ENCODE measurements at places on chromosomes 16 and 17. TPM values are rescaled to one million over a fixed set of nuclear protein-coding genes. Genes with fewer than 3 reads are reported as not detected.

GRCh38 chr17:67272312-67273047 is 27.5 kb upstream of the HELZ start:
- H3K4me3 ChIP-seq, result no peak overlapping the region
- no peaks in the 10 kb centered on the region for H3K36me3 ChIP-seq
- H3K4me1 ChIP-seq, result no peaks in the 10 kb centered on the region

DNA sequence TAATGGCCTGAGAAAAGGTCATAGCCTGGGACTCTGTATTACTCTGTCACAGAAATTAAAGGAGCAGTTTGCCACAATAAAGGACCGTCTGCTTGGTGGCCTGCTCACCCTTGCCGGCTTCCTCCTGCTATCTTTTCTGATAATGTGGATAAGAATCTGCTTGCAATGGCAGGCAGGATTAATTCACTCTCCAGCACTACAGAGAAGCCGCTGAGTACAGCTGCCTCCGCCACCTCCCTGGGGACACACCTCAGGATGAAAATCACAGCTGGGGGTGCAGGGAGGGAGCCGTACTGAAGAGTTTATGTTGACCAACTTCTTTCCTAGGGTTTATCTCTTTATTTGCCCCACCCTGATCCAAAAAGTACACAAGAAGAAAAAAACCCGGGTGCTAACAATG is 245.9 kb upstream of the RPL38 start:
- no peaks in the 10 kb centered on the region for H3K36me3 ChIP-seq
- H3K4me1 ChIP-seq, result peaks cover 6% of the 10 kb centered on the region
- H3K4me3 ChIP-seq, result no peak overlapping the region
- no peak overlapping the region for H3K27ac ChIP-seq

- DNase-seq, result no peak
- no peaks in the 10 kb centered on the region for H3K4me1 ChIP-seq
- no peak overlapping the region for H3K27ac ChIP-seq
- H3K4me3 ChIP-seq, result no peak overlapping the region
- no peaks in the 10 kb centered on the region for H3K27me3 ChIP-seq
- no peaks in the 10 kb centered on the region for H3K36me3 ChIP-seq
Observed at GRCh38 chr17:72244494-72244893, 123.7 kb downstream of the SOX9 start.

DNA sequence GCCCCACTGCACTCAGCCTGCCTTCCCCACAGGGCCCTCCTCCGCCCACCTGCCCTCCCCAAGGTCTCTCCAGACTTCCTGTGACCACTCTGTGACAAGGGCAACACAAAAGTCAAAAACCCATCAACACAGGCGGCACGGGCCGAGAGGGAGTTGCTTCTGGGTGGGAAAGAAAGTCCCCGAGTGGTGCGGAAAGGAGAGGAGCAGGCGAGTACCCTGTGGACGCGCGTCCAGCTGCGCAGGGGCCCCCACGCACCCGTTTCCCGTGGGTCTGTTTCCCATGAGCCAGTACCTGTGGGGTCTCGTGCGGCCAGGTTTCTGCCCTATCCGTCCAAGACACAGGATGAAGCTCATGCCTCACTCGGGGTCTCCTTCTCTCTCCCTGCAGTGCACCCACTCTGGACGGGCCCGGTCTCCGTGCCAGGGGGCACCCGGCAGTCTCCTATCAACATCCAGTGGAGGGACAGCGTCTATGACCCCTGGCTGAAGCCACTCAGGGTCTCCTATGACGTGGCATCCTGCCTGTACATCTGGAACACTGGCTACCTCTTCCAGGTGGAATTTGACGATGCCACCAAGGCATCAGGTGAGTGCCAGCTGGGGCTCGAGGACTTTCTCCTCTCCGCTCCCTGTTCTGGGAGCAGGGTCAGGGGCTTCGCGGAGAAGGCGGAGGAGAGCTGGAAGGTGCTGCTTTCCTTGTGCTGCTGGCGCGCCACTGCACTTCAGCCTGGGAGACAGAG is 12.2 kb downstream of the CD2BP2 start:
- H3K4me3 ChIP-seq, result no peak overlapping the region
- no peaks in the 10 kb centered on the region for H3K4me1 ChIP-seq
- DNase-seq, result no peak
- H3K36me3 ChIP-seq, result no peaks in the 10 kb centered on the region
- no peak overlapping the region for H3K27ac ChIP-seq

- H3K27ac ChIP-seq, result no peak overlapping the region
- no peak for DNase-seq
- H3K36me3 ChIP-seq, result no peaks in the 10 kb centered on the region
- H3K4me3 ChIP-seq, result no peak overlapping the region
Observed at GRCh38 chr16:24070851-24071250, 185.3 kb upstream of the CACNG3 start.

- H3K4me1 ChIP-seq, result no peaks in the 10 kb centered on the region
- no peak overlapping the region for H3K4me3 ChIP-seq
- DNase-seq, result no peak
- H3K27me3 ChIP-seq, result no peaks in the 10 kb centered on the region
- no peak overlapping the region for H3K27ac ChIP-seq
Observed at GRCh38 chr16:25481636-25482035, 210.1 kb upstream of the HS3ST4 start.

DNA sequence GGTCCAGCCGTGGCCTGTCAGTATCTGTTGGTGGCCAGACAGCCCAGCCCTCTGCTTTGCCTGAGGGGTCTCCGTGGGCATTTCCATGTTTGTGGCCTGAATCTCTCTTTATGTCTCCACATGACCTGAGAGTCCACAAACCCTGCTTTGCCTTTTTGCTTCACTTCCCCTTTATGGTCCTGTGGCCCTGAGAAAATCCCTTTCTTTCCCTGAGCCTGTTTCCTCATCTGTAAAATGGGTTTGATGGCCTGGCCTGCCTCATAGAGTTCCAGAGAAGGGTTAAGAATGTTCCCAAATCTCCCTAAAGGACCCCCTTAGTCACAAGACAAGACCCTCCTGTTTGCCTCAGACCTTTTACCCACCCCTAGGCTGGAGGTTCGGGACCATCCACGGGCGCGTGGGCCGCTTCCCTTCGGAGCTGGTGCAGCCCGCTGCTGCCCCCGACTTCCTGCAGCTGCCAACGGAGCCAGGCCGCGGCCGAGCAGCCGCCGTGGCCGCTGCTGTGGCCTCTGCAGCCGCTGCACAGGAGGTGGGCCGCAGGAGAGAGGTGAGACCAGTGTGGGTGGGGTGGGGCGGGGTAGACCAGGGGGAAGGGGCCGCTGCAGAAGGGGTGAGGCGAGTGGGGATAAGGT is 26.2 kb upstream of the ALKBH5 start:
- peaks cover 21% of the 10 kb centered on the region for H3K4me1 ChIP-seq
- no peak for DNase-seq
- no peaks in the 10 kb centered on the region for H3K27me3 ChIP-seq

DNA sequence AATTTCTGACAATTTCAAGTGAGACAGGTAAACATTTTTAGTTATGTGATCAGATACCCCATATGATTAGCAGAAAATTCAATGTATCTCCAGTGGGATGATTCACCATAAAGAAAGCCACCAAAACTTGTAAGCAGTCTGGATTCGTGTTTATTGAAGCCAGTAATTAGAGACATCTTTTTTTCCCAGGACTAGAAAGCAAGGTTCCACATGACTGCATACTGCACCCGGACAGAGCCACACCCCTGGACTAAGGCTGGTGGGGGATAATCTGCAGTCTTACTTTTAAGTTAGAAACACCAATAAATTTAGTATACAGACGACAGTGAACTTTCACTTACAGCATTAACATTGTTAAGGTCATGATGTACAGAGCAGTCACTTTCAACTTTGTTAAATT is 24.2 kb upstream of the CMTM4 start:
- no peak for DNase-seq
- no peaks in the 10 kb centered on the region for H3K4me1 ChIP-seq
- peaks cover 7% of the 10 kb centered on the region for H3K36me3 ChIP-seq
- no peak overlapping the region for H3K27ac ChIP-seq
- H3K27me3 ChIP-seq, result no peaks in the 10 kb centered on the region

DNA sequence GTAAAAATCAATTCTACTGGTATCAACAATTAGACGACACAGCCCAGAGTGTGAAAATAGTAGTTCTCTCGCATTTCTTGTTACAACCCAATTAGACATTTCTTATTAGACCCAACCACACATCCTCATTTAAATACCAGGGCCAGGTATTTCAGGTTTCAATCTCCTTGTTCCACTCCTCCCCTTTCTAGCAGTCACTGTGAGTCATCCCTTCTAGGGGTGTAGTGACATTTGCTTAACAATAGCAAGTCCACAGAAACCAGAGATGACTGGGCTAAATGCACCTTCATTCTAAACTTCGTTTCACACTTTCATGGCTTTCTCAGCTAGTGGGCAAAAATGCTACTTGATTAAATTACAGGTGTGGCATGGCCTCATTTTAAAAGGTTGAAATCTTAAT is 116.9 kb upstream of the CACNG3 start:
- no peak overlapping the region for H3K27ac ChIP-seq
- H3K27me3 ChIP-seq, result no peaks in the 10 kb centered on the region
- no peak overlapping the region for H3K4me3 ChIP-seq
- H3K36me3 ChIP-seq, result no peaks in the 10 kb centered on the region
- no peaks in the 10 kb centered on the region for H3K4me1 ChIP-seq

DNA sequence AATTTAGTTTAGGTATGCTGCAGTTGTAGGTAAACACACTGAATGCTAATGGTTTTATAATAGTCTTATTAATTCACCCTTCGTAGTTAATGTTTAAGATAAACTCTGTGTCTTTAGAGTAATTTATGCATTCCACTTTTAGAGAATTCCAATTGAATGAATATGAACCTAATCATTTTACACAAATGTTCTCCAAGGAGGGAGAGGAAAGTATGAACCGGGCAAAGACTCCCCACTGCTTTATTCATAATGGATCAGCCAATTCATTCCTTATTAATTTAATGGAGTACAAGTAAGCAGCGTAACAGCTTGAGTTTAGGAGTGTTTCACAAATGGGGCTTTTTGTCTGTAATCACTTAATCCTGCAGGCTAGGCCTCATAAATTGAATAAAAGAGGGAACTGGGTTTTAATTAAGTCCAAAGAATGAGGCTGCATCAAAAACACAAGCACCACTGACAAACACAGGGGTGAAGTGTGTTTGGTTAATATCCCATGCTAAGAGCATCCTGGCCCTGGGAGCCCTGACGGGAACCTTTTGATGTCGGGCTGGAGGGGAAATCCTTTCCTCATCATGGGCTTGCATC is 375.7 kb upstream of the DYNLRB2 start:
- no peaks in the 10 kb centered on the region for H3K27me3 ChIP-seq
- H3K4me1 ChIP-seq, result no peaks in the 10 kb centered on the region
- DNase-seq, result no peak
- no peak overlapping the region for H3K4me3 ChIP-seq
- no peaks in the 10 kb centered on the region for H3K36me3 ChIP-seq

DNA sequence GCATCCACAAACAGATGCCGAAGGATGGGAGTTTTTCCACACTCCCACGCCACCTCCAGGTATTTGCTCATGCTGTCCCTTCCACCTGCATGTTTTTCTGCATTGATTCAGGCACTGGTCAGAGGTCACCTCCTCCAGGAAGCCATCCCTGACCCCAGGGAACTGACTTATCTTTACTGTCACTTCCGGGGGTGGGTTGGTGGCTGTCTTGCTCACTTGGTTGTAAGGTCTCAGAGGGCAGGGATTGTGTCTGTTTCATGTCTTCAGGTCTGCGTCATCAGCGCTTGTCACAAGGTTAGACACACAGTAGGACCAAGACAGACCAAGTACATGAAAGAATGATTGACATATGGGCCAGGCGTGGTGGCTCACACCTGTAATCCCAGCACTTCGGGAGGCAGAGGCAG is 1.9 kb upstream of the IL4R start:
- peaks cover 5% of the 10 kb centered on the region for H3K4me1 ChIP-seq
- H3K27ac ChIP-seq, result no peak overlapping the region
- H3K27me3 ChIP-seq, result no peaks in the 10 kb centered on the region
- no peaks in the 10 kb centered on the region for H3K36me3 ChIP-seq

DNA sequence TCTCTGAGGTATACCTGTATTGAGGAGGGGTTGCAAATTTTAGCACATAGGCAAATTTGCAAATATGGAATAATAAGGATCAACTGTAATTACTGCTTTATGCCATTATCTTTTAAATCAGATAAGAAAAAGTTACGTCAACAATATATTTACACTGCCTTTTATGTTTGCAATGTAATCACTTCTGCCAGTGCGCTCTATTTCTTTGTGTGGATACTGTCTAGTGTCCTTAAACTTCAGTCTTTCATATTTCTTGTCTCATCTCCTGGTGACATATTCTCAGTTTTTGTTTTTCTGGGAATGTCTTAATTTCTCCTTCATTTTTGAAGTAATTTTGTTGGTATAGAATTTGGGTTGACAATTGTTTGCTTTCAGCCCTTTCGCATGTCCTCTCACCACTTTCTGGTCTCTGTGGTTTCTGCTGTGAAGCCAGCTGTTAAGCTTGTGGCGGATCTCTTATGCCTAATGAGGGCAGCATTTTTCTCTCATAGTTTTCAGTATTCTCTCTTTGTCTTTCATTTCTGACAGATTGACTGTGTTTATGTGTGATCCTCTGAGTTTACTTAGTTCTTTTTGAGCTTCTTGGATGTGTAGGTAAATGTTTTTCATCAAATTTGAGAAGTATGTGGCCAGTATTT is 37.6 kb upstream of the ABCC11 start:
- H3K4me1 ChIP-seq, result no peaks in the 10 kb centered on the region
- H3K27ac ChIP-seq, result no peak overlapping the region
- H3K4me3 ChIP-seq, result no peak overlapping the region

GRCh38 chr16:67155295-67156142 is 4.2 kb downstream of the TRADD start:
- no peak overlapping the region for H3K27ac ChIP-seq
- DNase-seq, result peak; percentile 60
- no peak overlapping the region for H3K4me3 ChIP-seq
- H3K4me1 ChIP-seq, result peaks cover 44% of the 10 kb centered on the region
- H3K36me3 ChIP-seq, result no peaks in the 10 kb centered on the region

DNA sequence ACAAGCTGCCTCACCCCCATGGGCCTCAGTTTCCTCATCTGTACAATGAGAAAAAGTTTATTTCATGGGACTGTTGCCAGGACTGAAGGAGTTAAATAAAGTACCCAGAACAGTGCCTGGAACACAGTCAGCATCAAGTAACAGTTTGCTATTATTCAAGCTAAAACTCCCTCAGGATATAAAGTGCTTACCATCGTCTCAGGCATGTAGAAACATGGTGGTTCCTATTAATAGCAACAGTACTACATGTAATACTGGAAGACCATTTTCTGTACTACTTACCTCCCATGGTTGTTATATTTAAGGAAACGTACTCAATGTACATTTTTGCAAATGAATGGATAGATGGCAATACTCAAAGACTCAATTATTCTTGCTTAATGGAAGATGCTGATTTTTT is 93.4 kb downstream of the NCOR1 start:
- no peak overlapping the region for H3K4me3 ChIP-seq
- no peak overlapping the region for H3K27ac ChIP-seq
- no peaks in the 10 kb centered on the region for H3K4me1 ChIP-seq
- peaks cover 11% of the 10 kb centered on the region for H3K36me3 ChIP-seq
- H3K27me3 ChIP-seq, result no peaks in the 10 kb centered on the region

Gene CACNG4
- not detected for total RNA-seq

Gene AANAT
- not detected for total RNA-seq

Gene CDR2L
- 14.0 TPM for total RNA-seq

Gene C17orf113
- total RNA-seq, result 2.1 TPM

Gene USP6
- total RNA-seq, result under 0.01 TPM

Gene GTF3C1
- 69.5 TPM for total RNA-seq

Gene CLEC18B
- 10.0 TPM for total RNA-seq

Gene FADS6
- total RNA-seq, result not detected

Gene ZP2
- total RNA-seq, result not detected

Gene KRTAP1-1
- not detected for total RNA-seq

Gene GPR179
- total RNA-seq, result not detected

Gene TBC1D3G
- not detected for total RNA-seq

Gene TAC4
- total RNA-seq, result not detected
